ENCODE measurements at places on chromosomes 4 and X.

- DNase-seq: no peak
Measured at GRCh38 chr4:83272900-83273299, 11.7 kb downstream of the COQ2 start.

DNA sequence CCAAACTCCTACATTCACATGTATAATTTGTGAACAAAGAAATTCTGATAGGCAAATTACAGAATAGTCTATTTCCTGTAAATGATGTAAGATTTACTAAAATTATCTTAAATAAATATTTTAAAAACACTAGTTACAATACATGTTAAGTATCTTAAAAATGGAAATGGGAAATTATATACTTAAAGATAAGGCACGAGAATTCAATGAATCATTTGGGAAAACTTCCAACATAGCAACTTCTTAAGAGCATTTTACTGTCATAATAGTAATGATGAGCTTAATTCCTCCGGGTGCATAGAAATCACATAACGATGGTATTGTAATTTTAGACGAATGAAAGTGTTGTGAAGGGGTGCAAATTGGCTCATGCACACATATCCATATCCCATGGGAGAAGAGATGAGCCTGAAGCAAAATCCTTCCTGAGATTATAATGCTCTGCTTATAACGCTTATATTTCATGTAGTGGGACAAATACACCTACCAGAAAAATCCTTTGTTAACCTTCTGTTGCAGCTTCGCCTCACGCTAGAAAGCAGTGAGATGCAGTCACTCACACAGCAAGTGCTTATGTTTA is 873.5 kb downstream of the PDHA2 start:
- no peak for DNase-seq

- no peak for DNase-seq
Measured at GRCh38 chr4:51907006-51907669, 64.2 kb downstream of the DCUN1D4 start.

DNA sequence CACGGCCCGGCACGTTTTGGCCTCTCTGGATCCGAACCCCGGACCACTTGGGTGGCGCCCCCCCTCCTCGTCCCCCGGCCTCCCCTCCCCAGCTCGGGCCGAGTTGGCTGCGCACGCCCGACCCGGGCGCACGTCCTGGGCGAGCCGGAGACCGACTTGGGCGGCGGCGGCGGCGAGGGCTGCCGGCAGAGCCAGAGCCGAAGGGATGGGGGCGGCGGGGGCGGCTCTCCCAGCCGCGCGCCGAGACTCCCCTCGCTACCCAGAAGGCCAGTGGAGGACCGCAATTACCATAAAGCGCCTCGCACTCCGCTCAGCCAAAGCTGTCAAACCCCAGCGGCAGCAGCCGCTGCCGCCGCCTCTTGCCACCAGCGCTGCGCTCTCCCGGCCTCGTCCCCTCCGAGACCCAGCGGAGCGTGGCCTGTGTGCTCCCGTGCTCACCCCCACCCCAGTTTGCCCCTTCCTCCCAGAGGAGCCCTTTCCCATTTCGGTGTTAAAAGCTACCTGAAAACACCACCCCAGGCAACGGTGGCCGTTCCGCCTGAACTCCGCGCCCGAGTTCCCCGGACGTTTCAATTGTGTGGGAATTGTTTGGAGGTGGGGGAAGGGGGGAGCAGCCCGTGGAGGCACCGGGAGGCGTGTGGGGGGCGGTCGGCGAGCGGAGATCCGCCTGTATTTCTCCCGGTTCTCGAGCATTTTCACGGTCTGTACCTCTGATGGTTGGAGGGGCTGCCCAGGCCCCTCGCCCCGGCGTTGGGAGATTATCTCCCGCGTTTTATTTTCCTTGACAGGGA is 701 bp upstream of the BCOR start:
- peak; percentile 3 for DNase-seq

GRCh38 chrX:39967348-39967747 is 130.4 kb downstream of the BCOR start:
- DNase-seq: no peak

- no peak for DNase-seq
Measured at GRCh38 chr4:124318292-124318691, 394.2 kb downstream of the ANKRD50 start.

DNA sequence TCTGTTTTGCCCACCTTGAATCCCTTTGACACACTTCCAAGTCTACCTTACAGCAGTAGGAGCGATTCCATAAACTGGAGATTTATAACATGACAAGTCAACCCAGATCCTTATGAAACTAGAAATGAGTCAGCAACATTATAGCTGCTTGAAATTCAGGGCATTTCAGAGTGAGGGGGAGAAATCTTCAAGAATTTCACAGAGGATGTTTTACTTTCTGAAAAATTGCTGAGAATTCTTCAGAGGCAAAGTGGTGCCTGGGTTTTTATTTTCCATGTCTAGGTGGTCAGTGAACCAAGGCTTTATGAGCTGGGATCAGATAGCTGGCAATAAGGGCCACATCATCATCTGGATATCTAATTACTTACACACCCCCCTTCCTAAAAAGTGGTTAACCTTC is 119.8 kb downstream of the PPARGC1A start:
- DNase-seq: no peak

GRCh38 chrX:75155447-75155826 is 646 bp downstream of the ABCB7 start:
- DNase-seq: no peak

DNA sequence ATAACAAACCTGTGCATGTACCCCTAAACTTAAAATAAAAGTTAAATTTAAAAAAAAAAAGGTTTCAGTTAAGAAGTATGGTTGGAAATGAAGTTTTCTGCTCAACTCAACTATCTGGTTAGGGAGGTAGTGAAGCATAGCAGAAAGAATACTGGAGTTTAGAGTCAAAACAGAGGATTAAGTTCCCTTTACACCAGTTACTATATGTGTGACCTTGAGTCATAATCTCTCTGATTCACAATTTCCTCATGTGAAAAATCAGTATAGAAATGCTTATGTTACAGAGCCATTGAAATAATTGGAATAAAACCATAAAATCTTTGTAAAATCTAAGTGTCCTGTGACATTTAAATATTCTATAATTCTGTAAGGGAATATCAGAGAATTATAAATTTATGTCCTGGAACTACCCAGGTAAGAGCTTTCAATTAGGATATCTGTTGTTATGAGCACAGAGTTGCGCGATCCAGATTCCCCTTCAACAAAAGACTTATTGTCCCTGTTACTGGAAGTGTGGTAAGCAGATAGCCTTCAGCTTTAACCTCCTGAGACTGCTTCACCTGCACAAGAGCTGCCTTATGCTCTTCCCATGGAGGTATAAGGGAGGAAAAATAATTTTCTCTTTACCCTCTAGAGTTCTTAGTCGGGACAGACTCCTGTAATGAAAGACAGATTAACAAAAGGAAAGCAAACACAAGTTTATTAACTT is 203.8 kb upstream of the NRK start:
- DNase-seq: no peak

GRCh38 chr4:94345266-94345665 is 2.6 kb upstream of the HPGDS start:
- no peak for DNase-seq

- DNase-seq: peak; percentile 9
Measured at GRCh38 chr4:99437723-99438404, 2.7 kb upstream of the ADH7 start.

DNA sequence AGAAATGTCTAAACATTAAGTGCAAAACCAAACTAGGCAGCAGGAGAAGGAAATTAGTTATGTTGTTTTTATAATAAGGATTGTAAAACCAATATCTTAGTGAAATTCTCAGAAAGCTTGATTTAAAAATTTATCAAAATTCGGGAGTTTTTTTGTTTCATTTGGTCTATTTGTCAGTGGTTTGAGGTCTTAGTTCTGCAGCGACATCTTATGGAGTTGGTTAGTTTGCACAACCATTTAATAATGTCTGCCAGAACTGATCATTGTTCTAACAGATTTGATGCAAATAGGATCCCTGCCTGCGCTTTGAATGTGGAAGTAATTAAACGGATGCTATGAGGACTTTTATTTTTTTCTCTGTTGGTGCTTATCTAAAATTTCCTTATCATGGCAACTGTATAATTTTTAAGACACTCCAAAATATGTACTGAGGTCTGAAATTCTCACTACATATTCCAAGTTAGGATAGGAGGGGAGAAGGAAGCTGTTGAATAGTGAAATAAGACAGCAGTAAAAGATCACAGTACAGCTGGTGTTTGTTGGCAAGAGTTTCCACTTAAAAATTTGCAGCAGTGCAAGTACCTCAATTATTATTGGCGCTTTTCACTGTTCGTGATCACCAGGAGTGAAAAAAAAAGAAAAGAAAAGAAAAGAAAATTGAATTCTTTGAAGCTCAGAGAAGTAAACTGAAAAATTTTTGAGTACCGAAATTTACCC is 2521.4 kb downstream of the ARAP2 start:
- DNase-seq: no peak

DNA sequence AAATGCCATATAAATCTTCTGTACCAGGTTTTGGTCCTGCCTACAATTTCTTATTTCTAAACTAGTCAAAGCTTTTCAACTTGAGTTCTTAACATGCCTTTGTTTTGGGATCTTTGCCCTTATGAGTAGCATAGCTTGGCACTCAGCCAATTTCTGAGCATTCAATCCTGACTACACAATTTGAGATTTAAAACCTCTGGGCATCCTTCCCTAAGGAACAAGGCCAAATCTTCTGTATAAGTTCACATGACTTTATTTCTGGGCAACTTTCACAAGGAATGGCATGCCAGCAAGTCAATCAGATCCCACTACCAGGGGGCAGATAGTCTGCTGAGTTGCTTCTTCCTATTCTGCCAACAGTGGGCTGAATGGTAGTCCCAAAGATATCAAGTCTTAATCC is 254.2 kb downstream of the ADAMTS3 start:
- no peak for DNase-seq

DNA sequence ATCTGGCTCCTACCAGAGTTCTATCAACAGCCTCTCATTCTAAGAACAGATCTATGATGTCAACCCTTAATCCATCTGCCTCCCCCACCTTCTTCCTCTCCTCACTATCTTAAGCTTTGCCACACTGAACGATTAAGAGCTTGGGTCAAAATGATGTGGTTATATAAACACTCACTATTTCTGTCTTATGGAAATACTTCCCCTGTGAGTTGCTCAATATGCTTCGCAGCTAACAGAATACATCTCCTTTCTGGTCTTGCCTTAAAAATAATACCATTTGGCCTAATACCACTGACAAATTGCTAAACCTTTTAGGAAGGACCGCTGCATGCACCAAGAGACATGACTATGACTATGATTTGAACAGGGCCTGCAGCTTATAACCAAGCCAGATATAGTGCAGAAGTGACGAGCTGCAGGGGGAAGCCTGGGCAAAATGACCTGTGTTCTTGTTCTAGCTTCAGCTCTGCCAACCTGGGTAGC is 130.9 kb downstream of the RNF150 start:
- DNase-seq: no peak

- DNase-seq: no peak
Measured at GRCh38 chr4:137541181-137541580, 8.9 kb upstream of the PCDH18 start.

DNA sequence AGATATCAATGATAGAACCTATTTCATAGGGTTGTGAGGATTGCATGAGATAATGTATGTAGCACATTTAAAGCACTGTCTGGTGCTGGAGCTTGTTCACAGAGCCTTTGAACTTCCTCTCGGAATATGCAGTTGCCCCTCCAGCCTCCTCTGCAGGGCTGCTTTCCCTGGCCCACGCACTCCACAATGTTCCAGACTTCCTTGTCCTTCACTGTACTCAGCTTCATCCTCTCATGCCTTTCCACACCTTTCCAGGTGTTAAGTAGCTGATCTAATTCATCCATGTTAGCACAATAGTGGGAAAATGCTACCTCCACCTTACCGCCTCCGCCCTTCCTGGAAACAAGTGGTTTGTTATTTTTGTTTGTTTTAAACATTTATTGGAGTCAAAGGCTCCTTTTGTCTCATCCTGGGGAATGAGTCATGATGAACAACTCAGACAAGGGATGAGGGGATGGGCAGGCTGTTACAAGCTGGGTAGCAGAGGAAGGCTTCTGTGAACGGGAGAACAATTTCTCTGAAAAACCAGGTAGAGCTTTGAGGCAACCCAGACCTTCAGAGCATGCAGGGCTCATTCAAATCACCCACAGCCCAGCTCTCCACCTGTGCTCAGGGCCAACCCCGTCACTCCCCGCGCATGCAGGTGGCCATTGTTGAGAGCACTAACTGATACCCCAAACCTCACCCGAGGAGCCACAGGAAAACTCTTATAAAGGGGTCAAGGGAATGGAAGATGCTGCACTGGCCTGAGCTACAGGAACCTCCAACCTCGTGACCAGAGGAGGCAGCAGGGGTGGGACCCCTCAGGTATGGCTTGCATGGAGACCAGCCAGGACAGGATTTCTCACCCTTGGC is 84.9 kb upstream of the TBL1X start:
- no peak for DNase-seq

GRCh38 chr4:37243722-37244582 is 591 bp upstream of the NWD2 start:
- no peak for DNase-seq

DNA sequence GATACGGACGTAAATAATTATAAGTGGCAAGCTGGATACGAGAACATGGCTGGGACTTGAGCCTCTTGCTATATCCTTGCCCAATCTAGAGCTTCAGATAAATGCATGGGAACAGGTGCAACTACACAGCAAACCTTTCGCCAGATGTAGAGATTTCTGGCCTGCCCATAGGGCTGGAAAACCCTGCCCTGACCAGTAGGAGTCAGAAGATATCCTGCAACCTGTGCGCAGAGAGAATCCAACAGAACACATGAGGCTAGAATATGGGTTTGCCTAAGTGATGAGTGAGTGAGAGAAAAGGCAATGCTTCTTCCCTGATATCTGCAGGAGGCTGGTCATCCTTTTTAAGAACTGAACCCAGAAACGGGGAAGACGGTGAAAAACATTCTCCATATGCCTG is 805.3 kb upstream of the TENM3 start:
- DNase-seq: no peak

DNA sequence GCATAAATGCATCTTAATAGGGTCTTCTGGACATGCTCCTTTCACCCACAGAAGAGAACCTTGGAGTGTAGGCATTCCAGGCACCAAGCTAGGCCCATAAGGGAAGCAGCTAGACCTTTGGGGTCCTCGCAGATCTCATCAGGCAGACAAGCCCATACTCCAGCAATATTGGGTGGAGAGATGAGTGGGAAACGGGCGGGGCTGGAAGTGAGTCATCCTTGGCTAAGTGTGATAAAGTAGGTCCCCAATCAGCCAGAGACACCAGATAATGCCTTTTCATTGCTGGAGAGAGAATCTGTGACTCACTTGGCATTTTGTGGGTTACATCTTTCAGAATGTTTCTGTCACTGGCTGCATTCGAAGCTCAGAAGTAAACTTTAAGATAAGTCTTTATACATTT is 133.3 kb upstream of the MBNL3 start:
- no peak for DNase-seq

GRCh38 chrX:69291116-69291515 is 125.9 kb upstream of the PJA1 start:
- DNase-seq: no peak

- DNase-seq: peak; percentile 69
Measured at GRCh38 chr4:25088093-25088952, 57.6 kb upstream of the LGI2 start.

DNA sequence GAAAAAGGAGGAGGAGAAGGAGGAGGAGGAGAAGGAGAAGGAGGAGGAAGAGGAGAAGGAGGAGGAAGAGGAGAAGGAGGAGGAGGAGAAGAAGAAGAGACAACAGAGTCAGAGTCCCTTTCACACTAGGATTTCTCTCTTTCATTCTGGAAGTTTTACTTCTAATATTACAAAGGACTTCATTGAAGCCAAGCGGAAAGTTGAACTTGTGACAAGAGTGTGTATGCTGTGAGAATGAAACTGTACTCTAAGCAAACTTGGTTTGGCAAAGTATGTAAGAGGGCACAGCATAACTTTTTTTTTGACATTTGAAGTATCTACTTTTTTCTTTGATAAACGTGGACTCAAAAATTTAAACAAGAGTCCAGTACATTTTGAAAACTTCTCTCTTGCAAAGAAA is 48.0 kb downstream of the CXCL8 start:
- no peak for DNase-seq

All from NCI-H187 (cell line).